Stimulated activated naive CD8-positive, alpha-beta T cell treated with anti-CD3 and anti-CD28 coated beads, Interleukin-15, Interleukin-2, amounts not matched to agents 100 U/mL and 50 U/mL, for 24 hours (primary cell): ENCODE measurements at places on chromosomes 11 and 22.

DNA sequence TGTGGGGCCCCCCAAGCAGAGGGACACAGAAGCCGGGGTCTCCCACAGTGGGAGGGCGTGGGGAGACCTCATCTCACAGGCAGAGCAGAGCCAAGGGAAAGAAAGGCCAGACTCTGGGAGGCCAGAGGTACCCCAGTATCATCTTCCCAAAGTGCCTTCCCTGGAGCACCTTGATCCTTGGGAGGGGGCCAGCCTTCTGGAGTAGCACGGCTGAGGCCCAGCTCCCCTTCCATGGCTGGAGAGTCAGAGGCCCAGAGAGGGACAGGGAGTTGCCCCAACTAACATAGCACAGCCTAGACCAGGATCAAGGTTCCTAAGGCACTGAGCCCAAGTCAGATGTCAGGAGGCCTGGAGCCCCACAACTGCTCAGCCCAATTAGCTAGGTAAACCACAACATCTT, 50.6 kb downstream of the ELFN2 start:
- DNase-seq: no peak

DNA sequence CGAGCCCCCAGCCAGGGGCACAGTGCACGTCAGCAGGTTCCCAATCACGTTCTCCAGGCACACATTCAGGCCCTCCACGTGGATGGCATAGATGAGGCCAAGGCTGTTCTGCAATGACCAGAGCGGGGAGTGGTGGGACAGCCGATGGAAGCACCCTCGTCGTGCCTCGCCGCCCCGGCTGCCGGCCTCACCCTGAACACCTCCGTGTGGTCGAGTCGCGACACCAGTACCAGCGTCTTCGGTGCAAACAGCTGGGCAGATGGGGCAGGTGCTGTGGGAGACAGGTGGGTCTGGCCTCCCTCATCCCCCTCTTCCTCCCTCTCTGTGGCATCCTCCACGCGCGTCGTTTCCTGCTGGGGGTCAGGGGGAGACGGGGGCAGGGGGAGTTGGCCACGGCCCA, 7.5 kb downstream of the SBF1 start:
- no peak for DNase-seq

GRCh38 chr11:32171445-32171844, 80.6 kb downstream of the RCN1 start:
- no peak for DNase-seq

DNA sequence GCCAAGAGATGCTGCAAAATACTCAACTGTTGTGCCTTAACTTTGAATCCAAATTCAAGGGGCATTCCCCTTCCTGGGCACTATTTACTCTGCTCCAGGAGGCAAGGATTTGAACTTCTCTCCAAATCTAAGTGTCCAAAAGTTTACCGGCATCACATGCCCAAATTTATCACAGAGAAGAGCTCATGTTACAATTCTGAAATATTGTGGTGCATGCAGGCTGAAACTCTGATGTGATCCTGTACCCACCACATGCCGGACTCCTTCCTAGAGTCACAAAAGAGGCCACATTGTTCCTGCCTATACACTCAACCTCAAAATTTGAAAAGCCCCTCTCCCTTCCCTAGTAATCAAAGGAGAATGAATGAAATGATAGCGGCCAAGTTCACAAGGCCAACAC, 1.3 kb downstream of the TRAF6 start:
- no peak for DNase-seq

- no peak for DNase-seq
These were observed 23.5 kb downstream of the PITPNB start for GRCh38 chr22:27895600-27895999.

DNA sequence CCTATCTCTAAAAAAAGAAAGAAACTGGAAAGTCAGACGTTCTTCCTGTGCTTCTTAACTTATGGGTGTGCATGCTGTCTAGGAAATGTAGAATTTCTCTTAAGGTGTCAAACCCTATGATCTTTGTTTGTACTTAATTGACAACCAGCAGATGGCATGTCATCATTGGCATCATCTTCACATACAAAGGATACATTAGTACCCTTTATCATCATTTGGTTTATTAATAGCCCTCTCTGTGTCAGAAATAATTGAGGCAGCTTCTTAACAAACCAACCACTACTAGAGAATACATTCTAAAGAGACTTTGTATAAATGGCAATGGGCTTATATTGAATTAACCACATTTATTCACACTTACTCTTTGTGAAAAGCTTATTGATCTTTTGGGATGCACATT, 13.9 kb downstream of the SRPRA start:
- no peak for DNase-seq

- DNase-seq: no peak
These were observed 44.8 kb upstream of the C11orf87 start for GRCh38 chr11:109377039-109377742.

- no peak for DNase-seq
These were observed 15.0 kb upstream of the CYB5R2 start for GRCh38 chr11:7688238-7688826.

GRCh38 chr11:69076129-69076791, 27.5 kb downstream of the TPCN2 start:
- DNase-seq: no peak
